Chondrocyte (in vitro differentiated cells): ENCODE measurements at places on chromosomes 4 and X.

DNA sequence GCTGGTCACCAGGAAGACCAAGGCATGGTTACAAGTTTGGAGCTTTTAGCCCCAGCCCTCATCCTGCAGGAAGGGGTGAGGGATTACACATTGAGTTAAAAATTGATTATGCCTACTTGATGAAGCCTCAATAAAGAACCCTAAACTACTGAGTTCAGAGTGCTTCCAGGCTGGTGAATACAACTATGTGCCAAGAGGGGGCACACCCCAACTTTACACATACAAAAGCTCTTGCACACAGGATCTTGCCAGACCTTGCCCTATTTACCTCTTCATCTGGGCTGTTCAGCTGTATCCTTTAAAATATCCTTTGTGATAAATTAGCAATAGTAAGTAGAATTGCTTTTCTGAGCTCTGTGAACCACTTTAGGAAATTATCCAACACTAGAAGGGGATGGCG, 489.3 kb downstream of the INPP4B start:
- DNase-seq, result no peak

DNA sequence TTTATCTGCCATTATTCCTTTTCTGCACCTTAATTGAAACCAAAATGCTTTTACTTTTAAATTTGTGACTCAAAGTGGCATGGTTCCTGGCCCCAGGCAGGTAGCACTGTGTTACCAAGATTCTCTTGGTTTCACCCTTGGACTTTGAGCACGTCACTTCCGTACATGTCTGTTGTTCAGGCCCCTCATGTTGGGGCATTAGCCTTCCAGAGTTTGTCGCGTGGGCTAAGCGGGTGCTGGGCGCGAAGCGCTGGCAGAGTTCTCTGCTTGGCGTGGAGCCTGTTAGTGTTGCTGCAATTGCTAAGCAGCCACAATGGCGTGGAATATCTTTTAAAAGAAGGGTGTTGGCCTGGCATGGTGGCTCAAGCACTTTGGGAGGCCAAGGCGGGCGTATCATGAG, 14.0 kb upstream of the TADA2B start:
- peak; percentile 47 for DNase-seq

DNA sequence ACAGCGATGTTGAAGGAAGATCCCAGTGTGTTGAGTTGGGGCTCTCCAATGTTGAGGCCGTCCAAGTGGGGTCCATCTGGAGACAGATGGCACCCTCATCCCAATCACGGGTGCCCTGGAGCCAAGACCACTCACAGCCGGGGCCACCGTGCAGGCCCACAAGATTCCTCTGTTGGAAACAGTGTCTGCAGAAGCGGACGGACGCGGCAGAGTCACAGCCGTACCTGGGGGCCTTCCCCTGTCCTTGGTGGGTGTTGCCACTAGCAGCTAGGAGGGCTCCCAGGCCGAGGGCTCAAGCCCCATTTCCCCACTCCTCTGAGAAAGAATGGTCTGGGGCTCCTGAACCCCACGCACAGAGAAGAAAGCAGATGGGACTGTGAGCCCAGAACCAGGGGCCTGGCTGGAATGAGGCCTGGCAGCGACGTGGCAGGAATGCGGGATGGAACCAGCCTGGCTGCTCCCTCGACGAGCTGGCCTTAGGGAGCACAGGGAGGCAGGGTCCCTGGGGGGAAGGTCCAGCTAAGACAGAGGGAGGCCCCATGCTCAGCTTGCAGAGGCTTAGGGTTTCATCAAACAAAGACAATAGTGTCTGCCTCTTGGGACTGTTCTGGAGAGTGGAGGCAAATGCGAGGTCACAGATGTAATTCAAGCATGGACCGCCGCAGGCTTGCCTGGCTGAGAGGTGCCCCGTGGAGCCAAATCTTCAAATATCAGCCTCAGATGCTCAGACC, 228.9 kb downstream of the AFAP1 start:
- DNase-seq, result no peak

- DNase-seq, result no peak
Observed at GRCh38 chr4:117478702-117479101, 393.3 kb upstream of the TRAM1L1 start.

- DNase-seq, result no peak
Observed at GRCh38 chr4:26208237-26208994, 112.4 kb upstream of the RBPJ start.

- no peak for DNase-seq
Observed at GRCh38 chr4:145861336-145862318, 77.0 kb downstream of the ZNF827 start.

DNA sequence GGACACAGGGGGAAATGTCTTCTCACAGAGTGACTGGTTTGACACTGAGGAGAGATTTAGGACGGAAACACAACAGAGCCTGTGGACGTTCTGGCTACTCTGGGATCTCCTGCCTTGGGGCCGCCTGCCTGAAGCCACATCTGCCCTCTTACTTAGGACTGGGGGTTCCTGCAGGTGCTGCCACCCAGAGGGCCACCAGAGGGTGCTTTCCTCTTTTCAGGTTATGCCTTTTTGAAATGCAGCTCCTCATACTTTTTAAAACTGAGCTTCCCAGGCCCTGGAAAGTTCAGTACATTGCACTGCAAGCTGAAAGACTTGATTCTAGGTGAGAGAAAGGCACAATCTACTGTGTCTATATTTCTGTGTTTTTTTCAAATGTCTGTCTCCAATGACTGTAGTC, 92.2 kb upstream of the PGRMC2 start:
- DNase-seq, result no peak

- DNase-seq, result no peak
Observed at GRCh38 chr4:58136604-58137003, 1026.4 kb upstream of the IGFBP7 start.

- no peak for DNase-seq
Observed at GRCh38 chr4:53371843-53372521, 5.5 kb upstream of the FIP1L1 start.

- DNase-seq, result no peak
Observed at GRCh38 chrX:85031505-85031904, 27.8 kb downstream of the APOOL start.

GRCh38 chr4:76023389-76023788, at the start of gene CXCL10:
TSS of gene CXCL10 (minus strand) at chr4:76023497. CDS start at chr4:76023431, 66 bp downstream.
- DNase-seq, result no peak

GRCh38 chr4:167831855-167832254, 260.5 kb upstream of the ANXA10 start:
- no peak for DNase-seq

DNA sequence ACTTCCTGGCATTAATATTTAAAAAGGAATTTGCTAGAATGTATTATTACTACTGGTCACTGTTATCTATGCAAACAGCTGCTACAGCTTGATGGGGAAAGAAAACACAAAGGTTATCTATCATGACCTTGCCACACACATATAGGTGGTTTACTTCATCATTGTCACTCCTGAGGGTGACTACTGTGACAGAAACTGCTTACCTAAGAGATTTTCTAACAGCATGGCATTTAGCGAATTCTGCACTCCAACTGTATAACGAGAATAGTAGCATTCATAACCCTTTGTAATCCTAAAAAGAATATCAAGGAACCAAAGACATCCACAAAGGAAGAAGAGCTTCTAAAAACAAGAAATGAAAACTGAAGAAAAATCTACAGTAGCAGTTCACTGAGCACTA, 74.6 kb upstream of the SPOCK3 start:
- DNase-seq, result no peak

- DNase-seq, result no peak
Observed at GRCh38 chrX:106948641-106949040, 28.4 kb downstream of the CLDN2 start.

DNA sequence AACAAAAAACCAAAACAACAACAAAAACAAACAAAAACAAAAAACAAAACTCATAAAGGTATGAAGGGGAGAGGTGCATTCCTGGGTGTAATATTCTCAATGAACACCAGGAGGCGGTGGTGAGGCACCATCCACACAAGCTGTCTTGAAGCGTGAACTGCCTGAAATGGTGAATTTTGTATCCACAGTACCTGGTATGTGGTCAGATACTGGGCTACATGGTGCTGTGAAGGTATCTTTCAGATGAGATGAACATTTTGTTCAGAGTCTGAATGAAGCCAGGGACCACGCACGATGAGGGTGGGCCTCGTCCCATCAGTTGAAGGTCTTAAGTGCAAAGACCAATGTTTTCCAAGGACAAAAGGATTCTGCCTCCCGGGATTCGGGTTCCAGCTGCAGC, 58.5 kb downstream of the ASMT start:
- peak; percentile 21 for DNase-seq

- DNase-seq, result no peak
Observed at GRCh38 chrX:72573158-72573511, 492 bp upstream of the HDAC8 start.

- no peak for DNase-seq
Observed at GRCh38 chrX:37641859-37642258, 43.7 kb upstream of the XK start.

GRCh38 chr4:110002326-110002725, 89.6 kb downstream of the EGF start:
- no peak for DNase-seq

GRCh38 chrX:138866643-138867042, 155.1 kb upstream of the FGF13 start:
- no peak for DNase-seq

GRCh38 chrX:44157858-44158257, 184.7 kb upstream of the NDP start:
- no peak for DNase-seq

DNA sequence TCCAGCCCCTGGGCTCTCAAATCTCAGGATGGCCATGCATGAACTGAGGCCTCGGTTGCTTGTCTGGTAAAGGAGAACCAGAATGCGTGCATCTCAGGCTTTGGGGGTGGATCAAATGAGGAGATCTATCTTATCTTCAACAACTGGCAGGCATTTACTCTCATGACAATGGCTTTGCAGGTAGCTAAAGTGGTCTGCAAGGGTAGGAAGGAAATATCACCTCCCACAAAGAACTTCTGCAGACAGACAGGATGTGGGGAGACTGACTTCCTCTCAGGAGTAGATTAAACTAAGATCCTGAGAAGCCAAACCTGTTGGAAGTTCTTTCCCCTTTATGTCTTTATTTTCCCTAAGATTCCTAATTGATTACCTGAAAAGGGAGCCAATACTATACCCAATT, 7.8 kb downstream of the LDB2 start:
- no peak for DNase-seq

GRCh38 chr4:185283723-185284122, 74.3 kb downstream of the SNX25 start:
- DNase-seq, result no peak

- no peak for DNase-seq
Observed at GRCh38 chr4:156475322-156475721, 496.3 kb downstream of the PDGFC start.

- DNase-seq, result no peak
Observed at GRCh38 chr4:180335566-180335965, 1907.6 kb upstream of the TENM3 start.

DNA sequence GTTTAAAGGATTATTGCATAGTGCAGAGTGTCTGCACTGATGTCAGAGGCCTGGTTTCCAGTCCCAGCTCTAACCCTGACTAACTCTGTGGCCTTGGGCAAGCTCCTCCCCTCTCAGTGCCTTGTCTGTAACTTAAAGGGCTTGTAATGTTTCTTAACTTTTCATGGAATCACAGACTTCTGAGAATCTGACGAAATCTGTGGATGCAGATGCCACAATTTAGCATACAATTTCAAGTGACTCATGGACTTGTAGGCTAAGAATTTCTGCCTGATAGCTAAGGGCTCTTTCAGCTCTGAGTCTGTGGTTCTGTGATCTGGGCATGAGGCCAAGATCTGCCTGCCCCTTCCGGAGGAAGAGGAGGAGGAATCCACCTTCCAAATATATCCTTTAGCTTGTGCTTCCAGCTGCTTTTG, 236.9 kb downstream of the AR start:
- DNase-seq, result no peak

DNA sequence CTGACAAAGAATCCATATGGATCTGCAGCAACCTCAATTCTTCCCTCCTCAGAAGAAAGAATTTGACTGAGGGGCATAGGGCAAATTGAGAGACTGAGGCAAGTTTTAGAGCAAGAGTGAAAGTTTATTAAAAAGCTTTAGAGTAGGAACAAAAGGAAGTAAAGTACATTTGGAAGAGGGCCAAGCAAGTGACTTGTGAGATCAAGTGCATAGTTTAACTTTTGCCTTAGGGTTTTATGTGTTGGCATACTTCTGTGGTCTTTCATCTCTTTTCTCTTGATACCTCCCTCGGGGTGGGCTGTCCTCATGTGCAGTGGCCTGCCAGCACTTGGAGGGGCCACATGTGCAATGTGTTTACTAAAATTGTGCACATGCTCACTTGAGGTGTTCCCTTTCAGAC, 98.0 kb upstream of the MAGEB16 start:
- no peak for DNase-seq

DNA sequence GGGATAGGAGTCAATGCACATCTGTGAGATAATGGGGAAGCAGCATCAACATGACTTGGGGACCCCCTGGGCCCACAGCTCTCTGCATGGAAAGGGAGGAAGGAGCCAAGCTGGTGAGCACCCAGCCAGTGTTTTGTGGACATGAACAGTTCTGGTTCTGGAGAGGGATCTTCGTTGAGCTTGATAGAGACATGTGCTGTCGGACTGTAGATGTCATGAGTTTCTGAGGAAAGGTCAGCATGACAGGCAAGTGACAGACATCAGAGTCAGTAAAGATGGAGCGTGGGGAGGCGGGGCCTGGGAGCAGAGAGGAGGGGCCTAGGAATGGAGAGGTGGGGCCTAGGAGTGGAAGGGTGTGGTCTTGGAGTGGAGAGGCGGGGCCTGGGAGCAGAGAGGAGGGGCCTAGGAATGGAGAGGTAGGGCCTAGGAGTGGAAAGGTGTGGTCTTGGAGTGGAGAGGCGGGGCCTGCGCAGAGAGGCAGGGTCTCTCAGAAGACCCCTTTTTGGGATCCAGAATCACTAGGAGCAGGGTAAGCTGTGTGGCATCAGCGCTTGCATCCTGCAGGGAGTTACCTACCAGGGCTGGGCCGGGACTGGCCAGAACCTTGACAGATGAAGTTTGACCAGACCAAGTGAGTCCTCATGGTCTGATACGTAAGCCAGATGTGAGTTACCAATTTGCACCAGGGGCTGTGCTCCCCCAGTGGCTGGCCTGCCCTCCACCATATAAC, 33.7 kb downstream of the PIGG start:
- DNase-seq, result no peak

- DNase-seq, result no peak
Observed at GRCh38 chr4:38109896-38110295, 149.7 kb downstream of the PTTG2 start.

GRCh38 chr4:7396186-7396910, 38.4 kb downstream of the PSAPL1 start:
- DNase-seq, result no peak

DNA sequence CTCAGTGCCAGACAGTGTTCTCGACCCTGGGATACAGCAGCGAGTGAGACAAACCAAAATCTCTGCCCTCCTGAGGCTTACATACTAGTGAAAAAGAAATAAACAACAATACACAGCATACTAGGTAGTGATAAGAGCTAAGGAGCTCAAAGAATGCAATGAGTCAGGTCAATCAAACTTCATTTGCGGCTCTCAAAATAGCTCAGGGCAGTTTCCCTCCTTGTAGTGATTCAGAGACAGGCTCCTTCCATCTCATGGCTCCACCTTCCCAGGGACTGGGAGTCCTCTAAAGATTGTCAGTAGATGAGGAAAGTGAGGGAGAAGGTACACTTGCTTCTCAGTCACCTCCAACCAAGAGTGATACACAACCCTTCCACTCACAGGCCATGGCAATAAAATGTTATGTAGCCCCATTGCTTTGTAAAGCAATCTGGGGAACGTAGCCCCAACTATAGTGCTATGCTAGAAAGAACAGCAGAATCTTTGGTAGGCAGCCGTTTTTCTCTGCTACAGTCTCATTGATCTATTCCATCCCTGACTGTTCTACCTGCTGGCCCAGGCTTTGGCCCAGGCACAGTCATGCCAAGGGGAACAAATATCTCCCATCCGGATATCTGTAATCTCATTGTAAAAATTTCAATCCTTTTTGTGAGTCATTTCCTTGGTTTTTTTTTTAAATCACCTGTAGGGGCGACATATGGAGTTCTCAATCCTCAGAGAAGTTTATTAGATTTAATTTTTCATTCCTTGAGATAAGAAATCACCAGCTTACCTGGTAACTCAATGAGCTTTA, 183.1 kb upstream of the S100G start:
- DNase-seq, result no peak
